NCI-H510A (cell line): ENCODE measurements at places on chromosomes 13 and 19.

DNA sequence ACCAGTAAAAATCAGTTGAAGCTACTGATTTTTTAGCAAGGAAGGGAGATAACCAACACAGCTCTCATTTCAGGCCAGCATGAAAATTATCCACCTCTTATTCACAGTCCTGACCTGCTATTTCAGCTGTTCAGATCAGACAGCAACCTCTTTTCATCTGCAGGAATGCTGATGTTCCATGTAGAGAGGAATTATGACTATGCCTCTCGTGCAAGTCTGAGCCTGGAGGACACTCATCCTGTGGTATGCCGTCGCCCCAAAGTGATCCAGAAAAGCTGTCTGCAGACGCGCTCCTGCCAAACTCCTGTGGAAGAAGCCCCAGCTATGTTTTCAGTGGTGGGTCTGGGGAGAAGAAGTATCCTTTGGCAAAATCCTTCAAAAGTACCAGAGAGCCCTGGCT lies 563.5 kb upstream of the SLITRK1 start:
- DNase-seq = no peak

- DNase-seq = no peak
Observed at GRCh38 chr19:14088634-14089411, 1.7 kb downstream of the SAMD1 start.

- DNase-seq = no peak
Observed at GRCh38 chr13:76387566-76387965, 498.6 kb downstream of the KCTD12 start.

GRCh38 chr13:32660227-32660626 lies 74.0 kb downstream of the PDS5B start:
- no peak for DNase-seq

GRCh38 chr13:102847272-102848234 lies 1.7 kb downstream of the ERCC5 start:
- no peak for DNase-seq

- DNase-seq = peak; percentile 66
Observed at GRCh38 chr19:16076154-16076957, at the start of gene TPM4. TSS of gene TPM4 (plus strand) at chr19:16076495. CDS start at chr19:16076566, 71 bp downstream.

DNA sequence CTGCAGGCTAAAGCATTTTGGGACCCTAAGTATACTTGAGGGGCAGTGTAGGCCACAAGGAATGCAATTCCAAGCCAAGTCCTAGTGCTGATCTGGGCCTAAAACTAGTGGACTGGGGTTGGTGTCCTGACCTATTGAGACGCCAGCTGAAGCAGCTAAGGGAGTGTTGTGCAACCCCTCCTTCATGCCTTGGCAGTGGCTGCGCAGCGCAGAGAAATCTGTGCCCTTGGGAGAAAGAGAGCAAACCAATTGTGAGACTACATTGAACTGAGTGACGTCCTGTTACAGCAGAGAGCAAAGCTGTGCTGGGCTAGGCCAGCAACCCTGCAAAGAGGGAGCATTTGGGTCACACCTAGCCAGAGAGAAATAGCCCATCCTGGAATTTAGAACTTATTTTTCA lies 2715.0 kb upstream of the PCDH20 start:
- no peak for DNase-seq

GRCh38 chr19:45498411-45499195 lies at the start of gene PPM1N:
TSS of gene PPM1N (plus strand) at chr19:45498443. CDS start at chr19:45498473, 30 bp downstream.
- no peak for DNase-seq

DNA sequence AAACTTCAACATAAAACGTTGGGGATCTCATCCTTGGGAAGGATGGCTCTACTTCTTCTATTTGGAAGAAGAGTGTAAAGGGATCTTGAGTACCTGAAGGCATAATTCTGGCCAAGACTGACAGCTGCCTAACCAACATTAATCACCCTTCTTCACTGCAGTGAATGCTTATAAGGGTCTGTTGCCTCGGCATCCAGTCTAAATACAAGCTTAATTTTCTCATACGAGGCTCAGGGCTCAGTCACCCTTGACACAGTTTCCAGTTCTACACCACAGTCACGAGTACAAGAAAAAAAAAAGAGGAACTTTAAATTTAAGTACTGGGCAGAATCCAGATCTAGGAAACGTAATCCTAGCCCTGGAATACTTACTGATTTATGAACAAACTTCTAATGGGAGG lies 9.0 kb downstream of the FPR3 start:
- no peak for DNase-seq

GRCh38 chr13:75715601-75716523 lies 79.7 kb downstream of the LMO7 start:
- no peak for DNase-seq

DNA sequence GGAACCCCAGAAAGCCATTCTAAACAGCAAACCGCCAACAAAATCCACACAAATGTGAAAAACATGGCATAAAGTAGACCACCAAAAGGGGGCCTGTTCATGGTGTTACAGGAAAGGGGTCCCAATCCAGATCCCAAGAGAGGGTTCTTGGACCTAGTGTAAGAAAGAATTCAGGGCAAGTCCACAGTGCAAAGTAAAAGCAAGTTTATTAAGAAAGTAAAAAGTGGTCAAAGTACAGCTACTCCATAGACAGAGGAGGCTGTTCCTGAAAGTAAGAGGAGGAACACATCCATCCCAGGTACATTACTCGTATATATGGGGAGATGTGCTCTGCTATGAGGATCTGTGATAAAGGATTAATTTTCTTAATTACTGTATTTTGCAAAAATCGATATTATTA lies 67.8 kb upstream of the SLC15A1 start:
- DNase-seq = no peak

GRCh38 chr13:24386816-24387708 lies 77.7 kb downstream of the C1QTNF9 start:
- no peak for DNase-seq

DNA sequence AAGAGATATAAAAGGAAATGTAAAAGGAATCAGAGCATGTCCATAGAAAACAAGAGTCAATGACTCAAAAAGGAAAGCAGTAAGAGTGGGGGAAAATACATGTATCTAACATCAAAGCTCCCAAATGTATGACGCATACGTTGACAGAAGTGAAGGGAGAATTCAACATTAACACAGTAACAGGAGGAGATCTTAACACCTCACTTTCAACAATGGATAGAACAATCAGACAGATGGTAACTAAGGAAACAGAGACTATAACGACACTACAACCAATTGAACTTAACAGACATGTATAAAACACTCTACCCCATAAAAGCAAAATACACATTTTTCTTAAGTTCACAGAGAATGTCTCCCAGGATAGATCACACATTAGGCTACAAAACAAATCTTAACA lies 774.8 kb upstream of the ARGLU1 start:
- no peak for DNase-seq

- DNase-seq = no peak
Observed at GRCh38 chr19:12665671-12666264, 774 bp downstream of the MAN2B1 start.
